Upper lobe of left lung (tissue), 6 donors: ENCODE measurements at places on chromosomes 11 and 22. TPM values are rescaled to one million over a fixed set of nuclear protein-coding genes. Genes with fewer than 3 reads are reported as not detected.

GRCh38 chr22:49426618-49427266 lies 400.9 kb downstream of the BRD1 start:
- no peak overlapping the region for H3K4me3 ChIP-seq
- DNase-seq: no peak
- no peaks in the 10 kb centered on the region for H3K4me1 ChIP-seq
- H3K27me3 ChIP-seq: no peaks in the 10 kb centered on the region
- H3K36me3 ChIP-seq: no peaks in the 10 kb centered on the region
- no peak overlapping the region for H3K27ac ChIP-seq

GRCh38 chr11:43968719-43969118 lies 26.3 kb downstream of the C11orf96 start:
- no peaks in the 10 kb centered on the region for H3K27me3 ChIP-seq
- H3K4me1 ChIP-seq: peaks cover 2% of the 10 kb centered on the region
- no peak overlapping the region for H3K27ac ChIP-seq
- no peaks in the 10 kb centered on the region for H3K36me3 ChIP-seq
- DNase-seq: no peak

- H3K27ac ChIP-seq: peak overlapping the region; percentile 72
- peaks cover 25% of the 10 kb centered on the region for H3K4me1 ChIP-seq
- no peaks in the 10 kb centered on the region for H3K27me3 ChIP-seq
- no peaks in the 10 kb centered on the region for H3K36me3 ChIP-seq
- DNase-seq: no peak
- H3K4me3 ChIP-seq: peak overlapping the region; percentile 50
Measured at GRCh38 chr11:34358258-34358727, 483 bp upstream of the ABTB2 start.

GRCh38 chr11:95232666-95233065 lies 1.7 kb upstream of the SESN3 start:
- H3K36me3 ChIP-seq: no peaks in the 10 kb centered on the region
- no peaks in the 10 kb centered on the region for H3K27me3 ChIP-seq
- no peak for DNase-seq
- H3K4me3 ChIP-seq: no peak overlapping the region
- peak overlapping the region; percentile 97 for H3K27ac ChIP-seq

SCUBE2 gene
- 5.5 TPM for total RNA-seq

DNA sequence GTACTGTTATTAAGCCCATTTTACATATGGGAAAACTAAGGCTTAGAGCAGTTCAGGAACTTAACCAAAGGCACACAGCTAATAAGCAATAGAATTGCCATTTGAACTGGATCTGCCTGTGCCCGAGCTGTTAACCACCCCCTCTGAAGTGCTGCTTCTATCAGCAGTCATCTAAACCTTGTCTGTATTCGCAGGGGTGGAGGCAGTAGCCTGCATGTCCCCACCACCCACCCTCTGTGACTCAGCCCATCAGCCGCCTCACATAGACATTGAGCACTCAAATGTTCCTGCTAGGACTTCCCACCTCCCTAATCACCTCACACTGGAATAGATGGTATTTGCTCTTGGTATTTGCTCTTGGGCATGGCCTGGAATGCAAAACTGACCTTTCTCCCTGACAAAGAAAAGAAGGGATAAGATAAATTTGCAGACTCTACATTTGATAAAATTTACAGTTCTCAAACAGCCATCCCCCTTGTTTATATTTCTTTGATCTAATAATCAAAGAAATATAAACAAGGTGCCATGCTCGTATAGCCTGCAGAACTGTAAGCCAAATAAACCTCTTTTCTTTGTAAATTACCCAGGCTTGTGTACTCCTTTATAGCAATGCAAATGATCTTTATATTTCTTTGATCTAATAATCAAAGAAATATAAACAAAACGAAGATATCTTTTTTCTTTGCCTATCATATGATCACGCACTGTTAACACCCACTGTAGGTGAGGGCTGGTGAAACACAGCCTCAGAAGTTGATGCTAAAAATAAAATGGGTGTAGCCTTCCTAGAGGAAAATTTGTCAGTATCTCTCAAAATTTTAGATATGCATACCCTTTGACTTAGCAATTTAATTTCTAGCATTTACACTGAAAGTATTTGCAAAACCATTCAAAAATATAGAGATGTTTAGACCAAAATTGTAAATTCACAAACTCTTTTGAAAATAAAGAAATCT lies 15.9 kb downstream of the DKK3 start:
- no peak overlapping the region for H3K4me3 ChIP-seq
- no peak for DNase-seq
- peaks cover 9% of the 10 kb centered on the region for H3K4me1 ChIP-seq
- no peaks in the 10 kb centered on the region for H3K36me3 ChIP-seq

GRCh38 chr11:3920148-3920852 lies 64.8 kb downstream of the STIM1 start:
- no peak for DNase-seq
- no peaks in the 10 kb centered on the region for H3K27me3 ChIP-seq
- no peak overlapping the region for H3K4me3 ChIP-seq

DNA sequence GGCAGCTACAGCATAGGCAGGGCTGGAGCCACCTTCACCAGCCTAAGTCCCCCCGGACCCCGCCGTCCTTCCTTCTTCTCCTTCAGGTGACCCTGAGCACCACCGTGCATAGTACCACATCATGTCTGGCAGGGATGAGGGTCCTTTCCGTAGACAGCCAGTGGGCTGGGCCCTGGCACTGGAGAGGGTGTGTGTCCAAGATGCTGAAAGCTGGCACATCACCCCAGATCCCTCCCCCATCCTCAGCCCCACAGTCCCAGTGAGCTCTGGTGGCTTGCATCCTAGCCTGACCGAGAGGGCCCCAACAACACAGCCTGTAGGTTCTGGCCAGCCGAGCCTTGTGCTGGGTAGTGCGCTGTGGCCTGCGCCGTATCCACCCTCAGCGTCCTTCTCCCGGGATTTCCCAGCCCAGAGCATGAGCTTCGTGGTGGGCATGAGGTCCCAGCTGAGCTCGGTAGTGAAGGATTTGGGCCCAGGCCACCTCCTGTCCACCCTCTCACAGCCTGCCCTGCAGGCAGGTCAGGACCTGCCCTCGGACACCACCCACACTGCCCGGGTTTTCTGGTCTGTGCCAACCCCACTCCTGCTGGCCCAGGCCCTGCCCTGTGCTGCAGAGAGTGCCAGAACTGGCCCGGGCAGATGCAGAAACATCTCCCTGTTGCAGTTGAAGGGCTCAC lies 1124.3 kb downstream of the BRD1 start:
- H3K4me3 ChIP-seq: no peak overlapping the region
- H3K27ac ChIP-seq: no peak overlapping the region
- H3K27me3 ChIP-seq: no peaks in the 10 kb centered on the region

- H3K4me1 ChIP-seq: no peaks in the 10 kb centered on the region
- no peaks in the 10 kb centered on the region for H3K36me3 ChIP-seq
- no peak overlapping the region for H3K27ac ChIP-seq
- H3K4me3 ChIP-seq: no peak overlapping the region
Measured at GRCh38 chr11:56750190-56750589, 1.7 kb upstream of the OR9G4 start.

GRCh38 chr22:17862646-17863181 lies 88.4 kb upstream of the BID start:
- H3K27me3 ChIP-seq: no peaks in the 10 kb centered on the region
- H3K4me1 ChIP-seq: no peaks in the 10 kb centered on the region
- H3K36me3 ChIP-seq: peaks cover 17% of the 10 kb centered on the region
- no peak for DNase-seq

GRCh38 chr11:8253566-8253965 lies 10.1 kb downstream of the LMO1 start:
- no peaks in the 10 kb centered on the region for H3K27me3 ChIP-seq
- DNase-seq: peak; percentile 6

GRCh38 chr11:10327254-10327653 lies 22.4 kb downstream of the ADM start:
- H3K27me3 ChIP-seq: no peaks in the 10 kb centered on the region
- DNase-seq: no peak
- peaks cover 33% of the 10 kb centered on the region for H3K4me1 ChIP-seq
- no peak overlapping the region for H3K4me3 ChIP-seq

CATSPER1 gene
- 3.0 TPM for total RNA-seq

DNA sequence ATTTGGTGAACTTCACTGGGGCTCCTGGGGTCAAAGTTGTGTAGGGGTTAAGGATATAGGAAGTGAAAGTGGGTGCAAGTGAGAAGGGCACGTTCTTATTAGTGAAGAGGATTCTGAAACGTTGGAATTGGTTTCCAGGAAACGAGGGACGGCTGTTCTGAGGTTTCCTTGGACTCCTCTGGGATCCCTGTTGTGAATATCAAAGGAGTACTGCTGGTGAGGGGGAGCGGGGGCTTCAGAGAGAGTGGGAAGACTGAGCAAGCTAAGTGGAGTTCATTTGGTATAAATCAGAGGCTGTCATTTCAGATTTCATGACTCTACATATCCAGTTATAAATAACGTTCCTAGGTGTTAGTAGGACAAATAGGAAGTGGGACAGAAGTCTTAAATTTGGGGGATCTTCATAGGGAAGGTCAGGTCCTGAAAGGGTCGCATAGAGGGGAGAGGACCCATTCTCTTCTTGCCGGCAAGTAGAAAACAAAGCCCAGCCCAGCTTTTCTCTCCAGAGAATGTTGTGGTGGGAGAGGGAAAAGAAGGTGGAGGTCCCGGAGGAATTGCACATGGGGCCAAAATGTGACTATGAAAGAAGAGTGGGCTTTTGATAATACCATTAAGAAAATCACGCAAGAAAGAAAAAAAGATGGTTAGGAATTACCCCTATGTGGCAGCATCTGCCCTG lies 1.1 kb upstream of the NELL1 start:
- H3K36me3 ChIP-seq: no peaks in the 10 kb centered on the region
- peaks cover 23% of the 10 kb centered on the region for H3K4me1 ChIP-seq
- no peak for DNase-seq

DNA sequence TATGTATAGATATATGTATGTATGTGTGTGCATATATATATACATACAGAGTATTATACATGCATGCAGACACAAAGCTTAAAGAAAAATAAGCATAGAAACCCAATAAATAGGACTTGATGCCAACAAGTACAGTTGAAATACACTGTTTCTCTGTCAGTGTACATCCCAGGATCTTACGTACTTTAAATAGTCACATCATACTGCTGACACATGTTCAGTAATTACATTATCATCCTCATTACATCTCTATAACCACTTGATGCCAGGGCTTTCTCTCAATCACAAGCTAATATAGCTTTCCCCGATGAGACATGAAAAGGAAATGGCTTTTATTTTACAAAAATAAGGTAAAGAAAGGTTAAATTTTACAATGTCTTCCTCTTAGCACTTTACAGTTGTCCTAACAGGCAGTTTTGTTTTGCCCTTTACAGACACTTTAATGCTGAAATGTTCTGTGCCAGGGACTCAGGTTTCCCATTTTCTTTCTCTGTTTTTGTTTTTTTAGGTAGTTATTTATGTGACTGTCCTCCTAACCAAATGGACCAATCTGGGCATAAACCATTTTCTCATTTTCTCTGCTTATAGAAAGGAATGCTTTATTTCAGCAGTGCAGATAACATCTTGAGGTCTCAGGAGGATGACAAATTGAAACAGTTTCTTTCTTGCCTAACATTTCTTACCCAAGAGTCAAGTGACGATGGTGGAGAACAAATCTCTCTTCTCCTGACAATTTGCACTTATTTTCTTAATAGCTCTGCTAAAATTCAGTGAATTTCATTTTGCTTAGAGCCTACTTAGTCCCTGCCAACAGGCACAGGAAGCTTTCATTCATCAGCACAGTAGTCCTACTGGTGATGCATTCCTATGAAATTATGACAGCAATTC lies 350.2 kb downstream of the TTC28 start:
- no peak overlapping the region for H3K4me3 ChIP-seq
- no peaks in the 10 kb centered on the region for H3K27me3 ChIP-seq
- no peaks in the 10 kb centered on the region for H3K4me1 ChIP-seq
- H3K27ac ChIP-seq: no peak overlapping the region
- H3K36me3 ChIP-seq: no peaks in the 10 kb centered on the region

GRCh38 chr11:93532281-93532789 lies 10.9 kb downstream of the SMCO4 start:
- H3K27ac ChIP-seq: no peak overlapping the region
- DNase-seq: no peak
- H3K27me3 ChIP-seq: no peaks in the 10 kb centered on the region
- peaks cover 39% of the 10 kb centered on the region for H3K4me1 ChIP-seq

GRCh38 chr11:20118209-20118608 lies 42.1 kb downstream of the DBX1 start:
- no peak overlapping the region for H3K4me3 ChIP-seq
- peaks cover 39% of the 10 kb centered on the region for H3K36me3 ChIP-seq
- DNase-seq: no peak
- no peaks in the 10 kb centered on the region for H3K27me3 ChIP-seq
- H3K27ac ChIP-seq: no peak overlapping the region
- no peaks in the 10 kb centered on the region for H3K4me1 ChIP-seq

PRG2 gene
- total RNA-seq: not detected

GRCh38 chr22:39276440-39277141 lies 31.8 kb upstream of the PDGFB start:
- H3K27me3 ChIP-seq: no peaks in the 10 kb centered on the region
- no peaks in the 10 kb centered on the region for H3K36me3 ChIP-seq
- peaks cover 29% of the 10 kb centered on the region for H3K4me1 ChIP-seq
- DNase-seq: no peak
- peak overlapping the region; percentile 7 for H3K27ac ChIP-seq

- peak overlapping the region; percentile 97 for H3K27ac ChIP-seq
- DNase-seq: peak; percentile 67
- H3K4me3 ChIP-seq: peak overlapping the region; percentile 93
Measured at GRCh38 chr11:130068986-130069658, 572 bp upstream of the APLP2 start.

GRCh38 chr11:68255526-68255925 lies 16.2 kb downstream of the C11orf24 start:
- no peaks in the 10 kb centered on the region for H3K27me3 ChIP-seq
- H3K36me3 ChIP-seq: no peaks in the 10 kb centered on the region
- no peak overlapping the region for H3K4me3 ChIP-seq
- H3K27ac ChIP-seq: no peak overlapping the region
- DNase-seq: no peak

GRCh38 chr11:6734616-6735015 lies 37.2 kb downstream of the OR2AG2 start:
- H3K36me3 ChIP-seq: no peaks in the 10 kb centered on the region
- H3K4me3 ChIP-seq: no peak overlapping the region
- no peak overlapping the region for H3K27ac ChIP-seq
- no peak for DNase-seq

DNA sequence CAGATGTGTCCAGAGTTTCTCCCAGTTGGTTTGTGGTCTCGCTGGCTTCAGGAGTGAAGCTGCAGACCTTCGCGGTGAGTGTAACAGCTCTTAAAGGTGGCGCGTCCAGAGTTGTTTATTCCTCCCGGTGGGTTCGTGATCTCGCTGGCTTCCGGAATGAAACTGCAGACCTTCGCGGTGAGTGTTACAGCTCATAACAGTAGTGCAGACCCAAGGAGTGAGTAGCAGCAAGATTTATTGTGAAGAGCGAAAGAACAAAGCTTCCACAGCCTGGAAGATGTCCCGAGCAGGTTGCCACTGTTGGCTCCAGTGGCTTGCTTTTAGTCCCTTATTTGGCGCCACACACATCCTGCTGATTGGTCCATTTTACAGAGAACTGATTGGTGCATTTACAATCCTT lies 1.8 kb upstream of the PGA3 start:
- no peaks in the 10 kb centered on the region for H3K36me3 ChIP-seq
- H3K27me3 ChIP-seq: no peaks in the 10 kb centered on the region
- no peak overlapping the region for H3K4me3 ChIP-seq
- H3K4me1 ChIP-seq: no peaks in the 10 kb centered on the region
- H3K27ac ChIP-seq: no peak overlapping the region

MYO18B gene
- total RNA-seq: 0.09 TPM
